Activated CD4-positive, alpha-beta T cell treated with anti-CD3 and anti-CD28 coated beads for 48 hours (primary cell): ENCODE measurements at places on chromosomes 12 and 14.

DNA sequence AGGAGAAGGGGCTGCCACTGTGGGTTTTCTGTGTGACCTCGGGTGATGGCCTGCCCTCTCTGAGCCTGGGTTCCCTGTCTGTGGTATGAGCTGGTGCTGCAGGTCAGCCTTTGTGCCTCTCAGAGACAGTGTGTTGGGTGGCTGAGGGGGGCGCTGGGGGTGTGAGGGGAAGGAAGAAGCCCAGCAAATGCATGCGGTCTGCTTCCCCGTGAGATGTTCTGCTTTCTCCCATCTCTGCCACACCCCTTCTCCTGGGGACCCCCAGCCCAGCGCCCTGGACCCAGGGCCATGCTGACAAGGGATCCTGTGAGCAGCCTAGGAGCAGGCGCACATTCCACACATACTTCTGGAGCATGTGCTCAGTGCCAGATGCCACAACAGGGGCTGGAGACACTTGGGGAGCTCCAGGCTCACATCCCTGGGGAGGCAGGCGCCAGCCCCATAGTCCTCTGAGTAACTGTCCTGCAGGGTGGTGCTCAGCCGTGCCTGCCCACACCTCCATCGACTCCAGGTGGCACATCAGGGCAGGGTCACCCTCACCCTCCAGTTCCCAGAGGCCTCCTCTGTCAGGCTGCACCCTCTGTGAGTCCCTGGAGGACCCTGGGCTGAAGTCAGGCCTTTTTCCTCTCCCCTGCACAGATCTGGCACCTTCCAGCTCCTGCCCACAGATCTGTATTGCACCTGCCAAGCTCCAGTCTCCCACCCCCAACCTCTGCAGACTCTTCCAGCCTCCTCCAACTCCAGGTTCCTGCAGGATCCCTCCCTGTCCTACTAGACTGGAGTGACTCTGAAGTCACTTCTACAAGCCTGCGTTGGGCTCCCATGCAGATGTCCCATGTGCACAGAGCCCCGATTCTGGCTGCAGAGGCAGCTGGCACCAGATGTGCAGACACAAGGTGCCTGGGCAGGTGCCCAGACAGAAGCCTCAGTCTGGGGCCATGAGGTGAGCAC is 205.6 kb downstream of the KIF26A start:
- no peak for DNase-seq

GRCh38 chr12:131209082-131210070 is 255.7 kb downstream of the ADGRD1 start:
- peak; percentile 45 for DNase-seq

DNA sequence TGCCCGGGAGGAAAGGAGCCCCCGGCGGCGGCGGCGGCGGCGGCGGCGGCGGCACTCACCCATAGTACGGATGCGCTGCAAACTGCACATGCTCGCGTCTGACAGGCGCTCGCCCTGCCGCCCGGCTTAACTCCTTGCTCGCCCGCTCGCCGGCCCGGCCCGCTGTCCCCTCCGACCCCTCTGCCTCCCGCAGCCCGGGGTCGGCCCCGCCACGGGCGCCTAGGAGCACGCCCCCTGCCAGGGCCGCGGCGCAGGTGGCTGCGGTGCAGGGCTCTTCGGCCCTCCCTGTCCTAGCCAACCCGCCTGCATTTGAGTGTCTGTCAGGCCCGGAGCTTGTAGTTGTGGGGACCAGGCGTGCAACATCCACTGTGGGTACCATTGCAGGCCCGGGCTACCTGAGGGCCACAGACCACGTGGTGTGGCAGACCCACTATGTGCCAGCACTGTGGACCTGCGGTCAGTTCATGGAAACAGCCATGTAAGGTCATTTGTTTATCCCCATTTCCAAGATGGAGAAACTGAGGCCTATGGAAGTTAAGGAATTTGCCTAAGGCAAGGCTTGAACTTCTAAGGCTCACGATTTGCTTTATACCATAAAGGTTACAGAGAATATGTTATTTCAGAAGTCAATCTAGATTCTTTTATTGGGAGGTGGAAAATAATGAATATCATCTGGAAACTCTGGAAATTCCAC is 17.6 kb upstream of the PLEKHH1 start:
- peak; percentile 54 for DNase-seq

DNA sequence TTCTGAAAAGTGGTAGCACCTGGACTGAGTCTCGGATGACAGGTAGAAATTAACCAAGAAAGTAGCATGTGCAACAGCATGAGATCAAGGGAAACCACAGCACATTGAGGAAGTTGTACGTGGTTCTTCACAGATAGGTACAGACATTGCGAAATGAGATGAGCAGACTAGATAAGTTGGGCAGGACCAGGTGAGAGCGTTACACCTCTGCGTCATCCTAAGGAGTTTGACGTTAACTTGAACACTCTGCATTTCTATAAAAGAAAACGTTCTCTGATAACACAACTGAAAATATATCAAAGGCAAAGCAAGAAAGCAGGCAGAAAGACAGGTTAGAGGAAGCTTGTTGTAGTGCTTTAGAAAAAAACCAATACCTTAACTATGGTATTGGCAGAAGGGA is 98.5 kb upstream of the RASSF8 start:
- no peak for DNase-seq

DNA sequence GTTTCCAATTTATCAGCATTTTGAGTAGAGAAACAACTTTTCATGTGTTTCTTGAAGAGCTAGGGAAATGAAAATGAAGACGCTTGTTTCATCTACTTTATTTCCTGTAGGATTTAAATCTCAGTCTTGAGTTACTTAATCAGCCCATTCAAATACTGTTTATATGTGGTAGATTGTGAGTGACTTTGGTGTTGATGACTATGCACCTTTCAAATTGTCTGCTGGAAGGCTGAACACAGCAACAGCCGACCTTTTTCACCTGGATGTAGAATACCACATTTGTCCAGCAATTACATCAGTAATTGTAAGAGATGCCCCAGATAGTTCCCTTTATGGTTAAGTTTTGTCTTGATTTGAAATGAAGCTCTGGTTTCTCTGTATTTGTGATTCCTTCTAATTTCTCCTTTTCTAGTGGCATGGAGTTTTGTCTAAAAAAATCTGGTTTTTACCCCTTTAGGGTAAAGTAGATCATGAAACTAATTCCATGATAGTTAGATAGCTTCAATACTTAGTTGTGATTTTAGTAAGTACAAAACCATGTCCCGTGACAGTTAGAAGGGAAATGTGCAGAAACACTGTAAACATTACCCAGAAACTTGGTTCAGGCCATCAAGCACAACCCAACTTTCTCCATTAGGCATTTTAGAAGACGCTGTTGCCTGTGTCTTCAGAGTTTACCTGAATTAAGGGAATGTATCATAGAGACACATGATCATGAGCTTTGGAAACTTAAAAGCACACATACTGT is 165.0 kb downstream of the SRGAP1 start:
- no peak for DNase-seq

GRCh38 chr12:66467932-66468331 is 165.6 kb downstream of the HELB start:
- DNase-seq: no peak

DNA sequence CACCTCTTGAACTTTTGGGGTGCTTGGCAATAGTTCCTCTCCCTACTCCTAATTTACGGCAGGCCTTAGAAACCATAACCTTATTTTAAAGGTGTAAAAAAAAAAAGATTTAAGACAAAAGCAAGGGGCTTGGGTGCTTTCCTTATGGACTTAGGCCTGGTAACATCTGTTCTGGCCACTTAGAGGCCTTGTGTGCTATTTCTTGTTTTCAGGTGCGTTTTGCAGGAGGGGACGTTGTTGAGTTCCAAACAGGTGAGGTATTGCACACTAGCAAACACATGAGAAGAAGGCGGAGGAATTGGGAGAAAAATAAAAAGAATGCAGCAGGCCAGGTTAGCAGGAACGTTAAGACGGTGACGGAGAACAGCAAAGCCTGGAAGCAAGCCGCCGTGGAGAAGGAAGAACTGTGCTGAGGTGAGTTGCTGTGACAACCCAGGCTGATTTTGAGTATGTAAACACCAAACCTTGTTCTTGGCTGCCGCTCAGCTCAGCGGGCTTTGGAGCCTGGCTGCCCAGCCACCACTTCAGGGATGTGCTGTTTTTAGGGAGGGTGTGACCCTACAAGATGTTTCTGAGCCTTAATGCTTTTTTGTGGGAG is 17.3 kb downstream of the EMG1 start:
- DNase-seq: no peak

- no peak for DNase-seq
These were observed 136.6 kb upstream of the DCN start for GRCh38 chr12:91319071-91319760.

DNA sequence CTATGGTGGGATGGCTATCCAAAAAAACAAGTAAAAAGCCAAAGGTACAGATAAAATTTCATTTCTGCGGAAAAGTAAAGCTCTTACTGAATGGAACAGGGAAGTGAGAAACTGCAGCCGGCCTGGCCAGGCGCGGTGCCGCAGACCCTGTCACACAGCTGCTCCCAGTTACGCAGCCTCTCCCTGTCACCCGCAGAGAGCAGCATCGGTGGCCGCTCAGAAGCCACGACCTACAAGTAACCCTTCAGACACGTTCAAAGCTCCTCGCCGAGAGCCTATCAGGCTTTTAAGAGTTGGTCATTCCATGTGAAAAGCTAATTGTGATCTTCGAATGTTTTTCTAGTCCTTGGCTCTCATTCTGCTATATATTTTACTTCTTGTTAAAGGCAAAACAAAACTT is 11.0 kb upstream of the ANKLE2 start:
- DNase-seq: no peak

GRCh38 chr12:121574025-121574424 is 6.8 kb downstream of the KDM2B start:
- no peak for DNase-seq

GRCh38 chr12:127282786-127283565 is 984.0 kb upstream of the TMEM132C start:
- no peak for DNase-seq

GRCh38 chr12:114770323-114770722 is 86.3 kb upstream of the TBX3 start:
- DNase-seq: no peak

GRCh38 chr12:109952160-109952858 is 43.9 kb downstream of the GIT2 start:
- DNase-seq: no peak

DNA sequence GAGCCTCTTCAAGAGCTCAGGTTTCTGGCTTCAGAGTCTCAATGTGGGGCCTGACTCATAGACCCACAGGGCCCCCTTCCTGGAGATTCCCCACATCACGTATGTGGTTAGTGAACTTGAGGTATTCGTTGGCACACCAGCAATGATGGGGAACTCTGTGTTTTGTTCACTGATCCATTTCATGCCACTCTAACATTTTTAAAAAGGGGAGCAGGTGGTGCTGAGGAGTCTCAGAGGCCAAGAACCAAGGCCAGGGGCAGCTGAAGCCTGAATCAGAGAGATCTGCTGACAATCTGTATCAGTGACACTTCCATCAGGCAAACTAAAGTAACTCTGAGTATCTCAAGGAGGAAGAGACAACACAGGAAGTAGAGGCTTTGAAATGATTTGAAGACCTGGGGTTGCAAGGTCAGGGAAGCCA is 323.4 kb downstream of the VRK1 start:
- DNase-seq: peak; percentile 71

DNA sequence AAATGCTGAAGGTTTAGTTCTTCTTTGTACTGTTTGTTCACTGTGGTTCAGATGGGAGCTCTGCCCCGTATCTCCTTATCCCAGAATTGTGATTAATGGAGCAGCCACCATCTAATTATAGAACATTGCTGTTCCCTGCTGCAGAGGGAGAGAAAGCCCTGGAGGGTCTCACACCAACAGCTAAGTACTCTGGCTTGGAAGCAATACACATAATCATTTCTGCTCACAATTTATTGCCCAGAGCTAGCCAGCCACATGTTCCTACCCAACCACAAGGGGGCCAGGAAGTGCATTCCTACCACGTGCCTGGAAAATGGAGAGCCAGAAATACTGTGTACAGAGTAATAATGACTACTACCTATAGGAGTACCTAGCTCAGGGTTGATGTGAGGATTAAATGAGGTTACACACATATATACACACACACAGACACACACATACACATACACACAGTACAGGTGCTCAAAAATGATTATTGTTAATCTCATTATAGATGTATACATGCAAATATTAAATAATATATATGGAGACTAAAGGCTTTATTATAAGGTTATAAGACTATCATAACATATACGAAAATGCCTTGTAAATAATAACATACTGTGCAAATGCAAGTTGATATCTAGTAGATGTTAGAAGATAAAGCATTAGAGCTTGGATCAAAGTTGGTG is 22.3 kb downstream of the MSRB3 start:
- DNase-seq: no peak

- DNase-seq: no peak
These were observed 420.9 kb upstream of the ATP2B1 start for GRCh38 chr12:90129366-90130030.

DNA sequence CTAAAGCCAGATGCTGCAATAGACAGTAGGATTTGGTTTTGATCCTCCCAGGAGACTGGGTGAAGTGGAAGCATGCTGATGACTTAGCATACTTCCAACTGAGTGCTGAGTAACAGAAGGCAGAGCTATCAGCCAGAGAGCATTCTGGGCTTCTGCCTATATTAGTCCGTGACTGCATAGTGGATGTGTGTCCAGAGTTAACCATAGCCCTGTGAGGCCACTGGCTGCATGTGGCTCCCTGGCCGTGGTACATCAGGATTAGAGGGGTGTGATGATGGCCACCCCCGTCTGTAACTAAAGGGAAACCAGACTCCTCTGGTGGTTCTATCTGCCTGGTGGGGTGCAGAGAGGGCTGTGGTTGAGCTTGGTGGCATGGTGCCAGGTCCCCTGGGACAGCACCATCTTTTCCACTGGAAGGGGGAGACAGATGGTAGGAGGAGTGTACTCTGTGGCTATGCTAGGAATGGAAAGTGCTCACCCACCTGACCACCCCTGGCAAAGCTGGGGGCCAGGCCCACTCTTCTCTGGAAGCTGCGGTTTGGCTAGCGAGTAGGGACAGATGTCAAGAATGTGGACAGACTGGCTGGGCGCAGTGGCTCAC is 27.4 kb downstream of the ABCD4 start:
- DNase-seq: no peak

DNA sequence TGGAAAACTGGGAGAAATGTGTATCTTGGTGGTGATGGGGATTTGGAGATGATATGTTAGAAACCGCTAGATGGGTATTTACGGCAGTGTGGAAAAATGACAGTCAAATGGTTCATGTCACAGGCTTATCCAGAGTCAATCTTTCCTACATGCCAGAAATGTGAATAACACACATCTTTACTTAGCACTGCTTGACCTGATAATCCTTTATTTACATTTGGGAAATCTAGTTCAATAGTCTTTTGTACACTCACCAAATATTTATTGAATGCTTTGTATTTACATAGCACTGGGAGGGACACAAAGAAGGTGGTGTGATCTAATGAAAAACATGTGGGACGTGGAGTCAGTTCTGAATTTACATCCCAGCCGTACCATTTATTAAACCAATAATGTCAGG is 208.2 kb downstream of the DIO2 start:
- DNase-seq: no peak
